ENCODE measurements at places on chromosomes 3 and 15. TPM values are rescaled to one million over a fixed set of nuclear protein-coding genes. Genes with fewer than 3 reads are reported as not detected.

The CIB2 gene
- 9.4 TPM for polyA plus RNA-seq

The CLSTN2 gene
- polyA plus RNA-seq = 11.8 TPM

The RTP1 gene
- polyA plus RNA-seq = not detected

The EXD1 gene
- not detected for polyA plus RNA-seq

The NANOGP8 gene
- polyA plus RNA-seq = not detected

The UTS2B gene
- 0.70 TPM for polyA plus RNA-seq

The RASL12 gene
- polyA plus RNA-seq = 1.7 TPM

The CILP gene
- polyA plus RNA-seq = 13.0 TPM

The GOLGA6D gene
- polyA plus RNA-seq = not detected
